ENCODE measurements at places on chromosomes 2 and 18.

- DNase-seq = no peak
Observed at GRCh38 chr2:136127356-136127755, 9.4 kb upstream of the CXCR4 start.

DNA sequence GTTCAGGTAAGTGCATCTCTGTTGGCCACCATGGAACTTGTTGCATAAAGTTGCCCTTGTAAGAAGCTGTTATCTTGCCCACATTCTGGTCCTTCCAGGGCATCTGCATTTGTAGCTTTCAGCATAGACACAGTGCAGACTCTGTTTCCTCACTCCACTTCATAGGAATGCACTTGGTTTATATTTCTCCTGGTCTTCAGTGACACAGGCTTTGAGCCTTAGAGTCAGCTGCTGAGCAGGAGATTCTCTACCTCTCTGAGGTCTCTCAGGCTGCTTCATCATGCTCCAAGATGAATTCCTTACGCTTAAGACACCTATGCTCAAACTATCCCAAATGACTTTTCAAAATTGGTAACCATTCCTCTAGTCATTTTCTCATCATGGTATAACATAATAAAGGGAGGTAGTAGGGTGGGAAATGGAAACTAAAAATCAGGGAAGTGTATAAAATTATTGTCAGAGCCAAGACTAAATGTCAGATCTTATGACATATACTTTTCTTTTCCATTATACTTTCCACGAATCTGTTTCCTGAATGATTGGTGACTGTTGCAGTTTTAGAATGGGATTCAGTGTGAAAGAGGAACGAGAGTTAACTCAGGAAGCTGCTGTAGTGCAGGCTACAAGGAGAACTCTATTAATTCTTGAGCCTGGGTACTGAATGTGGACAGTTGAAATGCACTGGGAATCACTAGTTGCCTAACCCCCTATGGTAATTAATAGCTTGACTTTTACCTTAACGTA, 72.0 kb downstream of the GALNT1 start:
- no peak for DNase-seq

GRCh38 chr2:128369108-128369555, 50.5 kb upstream of the HS6ST1 start:
- DNase-seq = no peak

DNA sequence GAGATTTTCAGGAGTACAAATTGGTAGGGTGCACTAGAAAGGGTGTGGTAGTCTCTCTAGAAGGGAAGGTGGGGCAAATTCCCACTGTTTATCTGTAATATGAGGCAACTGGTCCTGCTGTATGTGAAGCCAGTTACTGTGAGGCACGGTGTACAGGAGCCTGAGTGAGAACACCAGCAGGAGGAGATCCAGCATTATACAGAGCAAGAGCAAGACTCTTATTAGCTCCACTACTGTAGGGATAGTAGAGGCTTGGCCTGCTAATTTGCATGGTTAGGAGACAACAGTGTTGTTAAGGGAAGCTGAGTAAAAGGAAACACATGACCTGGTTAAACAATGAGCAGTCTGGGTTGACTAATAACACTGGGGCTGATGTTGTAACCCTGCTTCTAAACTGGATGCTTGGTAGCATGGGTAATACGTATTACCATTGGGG, 76.3 kb upstream of the WDSUB1 start:
- DNase-seq = no peak

- no peak for DNase-seq
Observed at GRCh38 chr18:57455576-57456129, 20.5 kb downstream of the ONECUT2 start.

DNA sequence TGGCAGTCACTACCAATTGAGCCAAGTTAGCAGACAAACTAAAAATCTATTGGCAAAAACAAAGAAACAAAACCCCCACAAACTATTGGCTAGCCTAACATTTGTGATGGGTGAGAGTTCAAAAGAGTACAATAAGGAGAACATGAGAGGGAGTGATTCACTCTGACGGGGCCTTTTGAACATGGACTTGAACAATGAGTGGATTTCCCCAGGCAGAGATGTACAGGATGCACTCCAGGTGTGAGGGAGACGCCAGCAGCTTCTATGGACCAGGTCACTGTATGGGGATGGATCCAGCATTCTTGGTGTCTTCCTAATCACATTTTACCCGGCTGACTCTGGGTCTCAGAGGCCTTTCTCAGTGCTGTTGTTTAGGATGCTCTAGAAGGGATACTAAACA, 167.5 kb upstream of the SMAD2 start:
- no peak for DNase-seq

DNA sequence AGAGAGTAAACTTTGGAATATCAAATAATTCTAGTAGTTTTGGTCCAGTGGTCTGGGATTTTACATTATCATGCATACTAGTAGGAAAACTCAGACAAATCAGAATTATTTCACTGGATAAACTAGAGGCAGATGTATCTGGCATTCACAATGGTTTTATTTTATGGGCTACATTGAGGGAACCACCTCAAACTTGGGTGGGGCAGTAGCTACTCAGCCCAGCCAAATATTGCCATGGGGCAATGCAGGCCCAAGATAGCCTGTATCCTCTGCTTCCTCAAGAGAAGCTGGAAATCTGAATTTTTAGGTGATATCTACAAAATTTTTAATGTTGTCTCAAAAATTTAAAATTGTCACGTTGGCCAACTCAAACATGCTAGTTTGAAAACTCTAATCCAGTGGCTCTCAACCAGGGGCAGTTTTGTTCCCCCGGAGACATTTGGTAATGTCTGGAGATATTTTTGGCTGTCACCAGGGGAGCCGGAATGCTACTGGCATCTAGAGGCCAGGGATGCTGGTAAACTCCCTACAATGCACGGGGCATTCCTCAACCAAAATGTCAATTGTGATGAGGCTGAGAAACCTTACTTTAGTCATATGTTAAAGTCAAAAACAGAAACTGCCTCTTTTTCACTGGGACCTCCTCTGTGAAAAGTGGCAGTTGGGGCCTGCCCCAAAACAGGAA, 172.8 kb upstream of the SPRED2 start:
- DNase-seq = no peak

DNA sequence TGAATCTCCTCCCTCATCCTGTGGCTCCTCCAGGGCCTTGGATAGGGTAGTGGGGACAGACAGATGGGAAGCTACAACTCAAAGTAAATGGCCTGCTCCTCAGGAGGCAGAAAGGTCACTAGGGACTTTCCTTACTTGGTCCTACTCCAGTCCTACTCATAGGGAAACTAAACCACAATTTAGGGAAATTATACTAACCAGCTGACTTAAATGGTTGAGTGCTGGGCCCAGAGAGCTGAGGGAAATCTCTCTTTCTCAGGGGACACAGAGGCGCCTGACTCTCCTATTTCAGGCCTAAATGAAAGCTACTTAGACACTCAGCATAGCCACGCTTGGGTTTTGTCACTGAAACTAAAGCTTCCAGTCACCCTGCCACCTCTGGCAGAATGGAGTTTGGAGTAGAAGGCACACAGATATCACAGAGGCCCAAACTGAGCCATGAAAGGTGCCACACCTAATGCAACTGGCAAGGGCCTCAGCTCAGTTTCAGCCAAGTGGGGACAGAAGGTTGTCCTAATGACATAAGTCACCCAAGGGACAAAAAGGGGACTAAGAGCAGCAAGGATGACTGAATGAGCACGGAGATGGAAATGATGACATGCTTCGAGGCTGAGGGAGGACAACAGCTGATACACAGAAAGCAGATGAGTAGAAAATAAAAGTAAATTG, 24.0 kb downstream of the CERKL start:
- no peak for DNase-seq

DNA sequence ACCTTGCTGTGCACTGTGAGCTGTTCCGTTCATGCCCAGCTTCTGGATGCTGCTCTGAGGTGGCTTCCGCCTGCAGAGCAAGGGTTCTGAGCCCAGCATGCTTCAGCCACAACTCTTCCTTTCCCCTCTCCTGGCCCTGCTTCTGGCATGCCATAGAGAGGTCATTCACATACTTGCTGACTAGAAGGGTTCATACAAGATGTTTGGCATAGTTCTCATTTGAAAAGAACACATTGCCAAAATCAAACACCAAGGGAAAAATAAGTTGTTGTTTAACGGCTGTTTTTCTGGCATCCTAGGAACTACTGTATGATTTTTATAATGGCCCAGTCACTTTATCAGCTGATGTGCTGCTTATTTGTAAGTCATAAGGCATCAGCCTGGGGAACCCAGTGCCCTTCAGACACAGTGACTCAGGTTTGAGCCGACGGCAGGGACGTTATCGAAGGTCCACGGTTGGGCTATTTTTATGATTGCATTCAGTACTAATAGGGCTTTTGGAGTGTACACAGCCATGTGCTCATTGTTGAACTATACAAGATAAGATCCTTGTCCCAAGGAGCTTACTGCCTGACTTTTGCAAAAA, 53.9 kb upstream of the CTAGE1 start:
- no peak for DNase-seq

DNA sequence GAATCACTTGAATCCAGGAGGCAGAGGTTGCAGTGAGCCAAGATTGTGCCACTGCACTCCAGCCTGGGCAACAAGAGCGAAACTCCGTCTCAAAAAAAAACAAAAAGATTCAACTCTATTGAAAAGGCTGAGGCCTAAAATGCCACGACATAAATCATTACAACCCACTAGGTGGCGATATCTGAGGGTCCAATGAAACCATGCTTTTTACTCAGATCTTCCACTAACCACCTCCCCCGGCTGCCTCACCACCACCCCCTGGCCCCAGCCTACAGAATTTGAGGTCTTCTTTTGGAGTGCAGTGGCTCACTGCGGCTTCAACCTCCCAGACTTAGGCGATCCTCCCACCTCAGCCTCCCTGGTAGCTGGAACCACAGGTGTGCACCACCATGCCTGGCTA, 57.5 kb downstream of the AP1S3 start:
- DNase-seq = no peak

GRCh38 chr2:152506843-152507242, 171.9 kb downstream of the FMNL2 start:
- DNase-seq = no peak

DNA sequence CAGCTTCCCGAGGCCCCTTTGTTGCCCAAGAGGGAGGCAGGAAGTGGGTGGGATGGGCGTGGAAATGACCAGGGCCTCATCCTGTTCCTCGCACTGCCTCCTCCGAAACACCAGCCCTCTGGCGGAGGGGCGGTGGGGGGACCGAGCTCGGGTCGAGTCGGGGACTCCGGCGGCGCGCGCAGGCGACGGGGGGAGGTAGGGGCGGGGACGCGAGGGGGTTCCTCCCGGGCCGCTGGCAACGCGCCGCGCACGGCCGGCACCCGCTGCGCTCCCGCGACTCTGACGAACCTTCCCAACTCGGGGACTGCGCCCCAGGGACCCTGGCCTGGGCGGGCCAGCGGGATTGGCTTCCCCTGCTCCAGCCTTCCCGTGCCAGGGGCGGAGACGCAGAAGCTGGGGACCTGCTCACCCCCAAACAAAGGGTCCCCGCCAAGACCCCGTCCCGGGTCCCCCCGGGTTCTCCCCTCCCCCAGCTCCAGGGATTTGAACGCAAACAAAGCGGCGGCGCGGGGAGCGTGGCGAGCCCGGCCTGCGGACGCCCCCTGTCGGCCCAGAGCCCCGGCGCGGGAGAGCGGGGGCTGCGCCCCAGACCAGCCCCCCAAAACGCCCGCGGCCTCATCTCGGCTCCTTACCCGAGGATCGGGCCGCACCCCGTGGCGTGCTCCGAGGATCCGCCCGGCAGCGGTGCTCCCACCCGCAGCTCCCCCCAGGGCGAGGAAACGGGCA, 1.2 kb downstream of the SEMA4C start:
- peak; percentile 51 for DNase-seq

- DNase-seq = no peak
Observed at GRCh38 chr2:138831154-138831553, 51.0 kb upstream of the NXPH2 start.

GRCh38 chr18:36365836-36366775, 68.6 kb downstream of the FHOD3 start:
- DNase-seq = no peak

- DNase-seq = no peak
Observed at GRCh38 chr2:182915369-182916326, 49.2 kb upstream of the FRZB start.

DNA sequence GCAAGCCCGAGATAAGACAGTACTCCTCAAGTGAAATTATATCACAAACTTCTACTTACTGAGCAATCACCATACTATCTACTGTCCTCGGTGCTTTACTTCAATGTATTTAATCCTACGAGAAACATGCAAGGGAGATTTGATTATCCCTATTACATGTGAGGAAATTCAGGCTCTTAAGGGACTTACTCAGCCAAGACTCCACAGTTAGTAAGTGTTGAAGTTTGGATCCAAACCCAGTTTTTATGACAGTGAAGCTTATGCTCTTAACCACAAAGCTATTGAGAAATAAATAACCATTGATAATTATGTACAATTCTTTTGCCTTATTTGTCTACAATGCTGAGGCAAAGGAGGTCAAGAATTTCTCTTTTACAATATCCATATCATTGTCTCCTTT, 672.9 kb upstream of the ACVR2A start:
- DNase-seq = no peak

DNA sequence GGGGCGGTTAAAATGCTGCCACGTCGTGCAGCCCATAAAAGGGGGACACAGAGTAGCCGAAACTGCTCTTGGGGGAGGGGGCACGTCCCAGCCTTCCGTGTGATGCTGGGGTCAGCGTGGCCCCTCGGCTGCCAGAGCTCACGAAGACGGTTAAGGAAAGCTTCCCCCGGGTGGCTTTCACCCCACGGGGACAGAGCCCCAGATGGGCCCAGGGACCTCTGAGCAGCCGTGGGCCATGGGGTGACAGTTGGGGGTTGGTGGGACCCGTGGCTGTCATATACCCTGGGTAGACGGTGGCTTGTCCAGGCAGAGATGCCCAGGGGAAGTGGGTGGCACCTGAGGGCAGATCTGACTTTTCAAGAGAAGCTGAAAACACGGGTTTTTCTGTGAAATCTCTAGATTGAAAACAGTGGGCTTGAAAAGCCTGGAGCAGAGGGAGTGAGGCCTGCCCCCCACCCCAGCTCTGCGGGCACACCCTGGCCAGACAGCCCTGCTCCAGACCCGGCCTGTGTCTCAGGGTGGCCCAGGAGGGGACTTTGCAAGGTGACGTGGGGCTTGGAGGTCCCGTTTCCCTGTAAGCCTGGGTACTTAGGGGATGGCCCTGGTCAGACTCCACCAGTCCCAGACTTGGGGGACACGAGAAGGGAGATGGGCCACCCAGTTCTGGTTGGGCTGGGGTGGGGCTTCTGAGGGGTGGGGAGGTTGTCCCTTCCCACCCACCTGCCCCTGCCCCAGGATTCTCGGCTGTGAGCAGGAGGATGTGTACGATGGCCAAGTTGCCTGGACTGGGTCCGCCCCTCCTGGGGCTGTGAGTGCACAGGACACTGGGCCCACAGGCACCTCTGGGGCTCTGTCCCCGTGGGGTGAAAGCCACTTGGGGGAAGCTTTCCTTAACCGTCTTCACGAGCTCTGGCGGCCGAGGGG, 652 bp downstream of the NEU4 start:
- DNase-seq = no peak

- DNase-seq = no peak
Observed at GRCh38 chr2:140929849-140930248, 1201.0 kb downstream of the LRP1B start.

DNA sequence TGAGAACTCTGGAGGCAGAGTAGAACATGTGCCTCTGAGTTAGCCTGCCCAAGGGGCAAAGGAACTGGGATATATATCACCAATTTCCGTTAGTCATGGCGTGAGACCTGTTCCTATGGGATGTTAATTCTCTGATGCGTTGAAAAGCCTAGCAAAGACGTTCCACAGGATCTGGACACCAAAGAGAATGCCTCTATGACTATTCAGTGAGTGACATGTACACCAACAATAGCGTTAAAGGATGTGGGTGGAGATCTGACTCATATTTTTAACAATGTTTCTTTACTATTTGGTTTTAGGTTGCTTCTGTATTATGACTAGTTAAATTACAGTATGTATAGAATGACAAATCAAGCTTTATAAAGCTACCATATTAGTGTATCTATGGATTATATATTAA, 320.9 kb upstream of the MC4R start:
- DNase-seq = no peak

All from stimulated activated CD4-positive, alpha-beta T cell treated with anti-CD3 and anti-CD28 coated beads, Interleukin-1b, Interleukin-23, amount 100 ng/mL, for 4 hours (primary cell).